ENCODE measurements at places on chromosomes 12 and 14.

- no peak for DNase-seq
Measured at GRCh38 chr14:100115726-100116125, 43.7 kb downstream of the DEGS2 start.

DNA sequence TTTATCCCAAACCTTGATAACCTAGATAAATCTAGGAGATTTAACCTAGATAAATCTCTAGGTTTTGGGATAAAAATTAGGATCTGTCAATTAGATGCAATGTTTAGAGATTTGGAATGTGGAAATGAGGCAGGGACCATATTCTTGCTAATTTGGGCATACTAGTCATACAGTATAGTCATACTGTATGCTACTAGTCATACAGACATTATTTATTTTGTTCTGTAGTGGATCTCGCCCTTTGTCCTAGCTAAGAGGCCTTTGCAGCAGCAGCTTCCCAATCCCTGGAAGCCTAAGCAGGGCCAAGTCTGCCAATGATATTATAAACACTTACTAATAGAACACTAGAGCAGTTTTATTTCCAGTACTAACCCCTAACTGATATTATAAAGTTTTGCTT is 136.4 kb downstream of the CEP128 start:
- DNase-seq, result no peak

DNA sequence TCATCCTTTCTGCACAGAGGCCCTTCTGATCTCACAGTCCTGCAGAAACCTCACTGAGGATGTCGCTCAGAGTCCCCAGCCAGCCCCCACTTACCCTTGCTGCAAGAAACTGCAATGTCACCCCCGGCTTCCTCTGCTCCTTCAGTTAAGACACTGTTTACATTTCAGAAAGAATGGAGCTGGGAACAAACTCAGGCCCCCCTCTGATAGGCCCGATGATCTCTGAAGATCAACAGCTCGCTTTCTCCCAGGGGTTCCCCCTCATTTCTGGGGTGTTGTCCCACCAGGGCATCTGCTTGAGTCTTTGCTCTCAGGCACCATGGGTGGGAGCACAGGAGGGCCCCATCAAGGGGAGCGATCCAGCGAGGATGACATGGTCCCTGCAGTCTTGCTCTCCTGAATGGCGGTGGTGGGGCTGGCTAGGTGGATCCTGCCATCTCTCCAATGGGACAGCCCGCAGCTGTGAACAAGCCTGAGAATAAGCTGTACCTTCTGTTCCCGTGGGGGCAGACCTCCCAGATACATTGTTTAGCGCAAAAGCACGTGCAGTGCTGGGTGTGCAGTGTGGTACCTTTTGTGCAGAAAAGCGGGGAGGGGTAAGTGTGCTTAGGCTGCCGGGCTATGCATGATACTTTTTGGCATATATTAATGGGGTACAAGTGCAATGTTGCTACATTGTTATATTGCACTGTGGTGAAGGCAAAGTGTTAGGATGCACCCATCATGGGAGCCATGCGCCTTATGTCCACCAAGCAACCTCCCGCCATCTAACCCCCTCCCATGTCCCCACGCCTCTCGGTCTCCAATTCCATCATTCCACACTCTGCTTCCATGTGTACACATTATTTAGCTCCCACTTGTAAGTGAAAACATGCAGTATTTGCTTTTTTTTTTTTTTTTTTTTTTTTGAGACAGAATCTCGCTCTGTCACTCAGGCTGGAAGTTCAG is 6.7 kb upstream of the NCOR2 start:
- DNase-seq, result no peak

DNA sequence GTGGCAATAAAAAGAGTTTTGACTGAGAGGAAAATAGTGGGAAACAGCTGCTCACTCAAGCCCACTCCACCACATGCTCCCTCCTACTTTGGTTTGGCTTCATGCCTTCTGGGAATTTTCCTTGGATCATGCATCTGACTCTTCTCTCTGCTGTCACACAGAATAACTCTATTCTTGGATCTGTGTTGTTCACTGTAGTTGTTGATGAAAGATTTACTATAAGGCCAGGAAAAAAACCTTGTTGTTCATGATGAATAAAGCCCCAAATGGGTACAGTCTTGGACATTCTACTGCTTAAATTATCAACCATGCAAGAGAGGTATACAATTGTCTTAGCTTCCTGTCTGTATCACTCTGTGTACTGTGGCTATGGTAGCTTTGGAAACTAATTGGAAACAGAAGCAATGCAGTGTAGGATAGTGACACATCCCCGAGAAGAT is 70.5 kb downstream of the TMX1 start:
- no peak for DNase-seq

DNA sequence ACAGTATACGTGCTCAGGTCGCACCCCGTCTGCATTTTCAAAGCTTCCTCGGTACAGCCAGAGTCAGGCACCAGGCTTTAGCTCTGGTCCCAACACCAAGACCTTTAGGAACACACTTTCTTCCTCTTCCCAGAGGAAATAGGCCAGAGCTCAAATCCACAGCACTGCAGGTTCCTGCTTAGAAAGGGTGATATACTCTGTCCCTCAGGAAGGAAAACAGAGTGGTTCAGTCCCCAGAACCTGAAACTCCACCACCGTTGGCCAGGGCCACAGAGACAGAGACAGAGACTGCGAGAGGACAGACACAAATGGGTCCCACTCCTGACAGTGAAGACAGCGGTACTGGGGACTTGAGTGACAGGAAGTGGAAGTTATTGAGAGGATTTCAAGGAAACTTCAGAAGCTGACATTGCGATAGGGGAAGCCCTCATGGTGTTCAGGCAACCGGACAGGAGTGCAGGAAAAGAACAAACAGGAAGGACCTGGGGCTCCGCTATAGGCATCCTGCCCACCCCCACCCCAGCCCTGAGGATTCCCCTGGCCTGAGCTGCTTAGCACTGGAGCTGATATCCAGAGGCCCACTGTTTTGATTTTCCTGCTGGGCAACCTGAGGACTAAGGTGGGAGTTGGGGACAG is 5.5 kb upstream of the KRT8 start:
- DNase-seq, result no peak

- no peak for DNase-seq
Measured at GRCh38 chr14:92960706-92961566, 38.0 kb downstream of the CHGA start.

- DNase-seq, result peak; percentile 43
Measured at GRCh38 chr12:8698132-8698851, 501 bp downstream of the RIMKLB start.

- DNase-seq, result peak; percentile 54
Measured at GRCh38 chr12:49201595-49202295, 12.9 kb upstream of the TUBA1A start.

- no peak for DNase-seq
Measured at GRCh38 chr12:113328368-113328889, 6.5 kb downstream of the SLC8B1 start.

DNA sequence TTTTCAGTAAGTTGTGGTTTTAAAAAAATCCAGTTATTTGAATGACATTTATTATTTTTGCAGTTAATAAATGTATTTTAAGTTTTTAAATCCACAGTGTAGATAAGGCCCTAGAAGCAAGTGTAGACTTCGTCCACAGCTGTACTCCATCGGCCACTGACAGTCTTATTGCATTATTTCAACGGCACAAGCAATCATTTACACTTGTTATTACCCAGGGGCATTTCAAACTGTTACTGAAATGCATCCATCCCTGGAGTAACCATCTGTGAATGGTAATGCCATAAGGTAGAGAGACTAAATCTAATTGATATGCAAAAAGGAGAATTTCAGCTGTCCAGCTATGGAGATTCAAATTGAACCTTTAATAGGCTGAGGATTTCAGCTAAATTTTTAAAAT is 48.4 kb downstream of the BICD1 start:
- DNase-seq, result peak; percentile 72

GRCh38 chr12:28443337-28443736 is 253.1 kb downstream of the CCDC91 start:
- no peak for DNase-seq

GRCh38 chr14:51066576-51066975 is 28.3 kb downstream of the TRIM9 start:
- no peak for DNase-seq

GRCh38 chr12:124432376-124432775 is 135.0 kb downstream of the NCOR2 start:
- no peak for DNase-seq

- DNase-seq, result no peak
Measured at GRCh38 chr14:92451245-92451644, 62.3 kb upstream of the RIN3 start.

DNA sequence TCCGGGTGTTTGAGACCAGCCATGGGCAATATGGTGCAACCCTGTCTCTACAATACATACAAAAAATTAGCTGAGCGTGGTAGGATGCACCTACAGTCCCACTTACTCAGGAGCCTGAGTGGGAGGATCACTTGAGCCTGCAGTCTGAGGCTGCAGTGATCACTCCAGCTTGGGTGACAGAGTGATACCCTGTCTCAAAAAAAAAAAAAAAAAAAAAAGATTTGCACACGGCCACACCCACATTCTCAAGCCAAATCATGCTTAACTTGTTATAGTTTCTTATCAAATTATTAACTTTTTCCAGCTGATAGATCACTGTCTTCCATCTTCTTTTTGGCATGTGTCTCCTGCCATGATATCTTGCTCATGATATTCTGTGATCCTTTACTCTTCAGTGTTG is 6.8 kb downstream of the DRAM1 start:
- DNase-seq, result no peak

GRCh38 chr12:24770334-24770733 is 178.6 kb downstream of the BCAT1 start:
- no peak for DNase-seq

GRCh38 chr12:76018111-76018510 is 13.5 kb downstream of the PHLDA1 start:
- no peak for DNase-seq

- DNase-seq, result no peak
Measured at GRCh38 chr12:121648458-121649028, 20.9 kb downstream of the MORN3 start.

DNA sequence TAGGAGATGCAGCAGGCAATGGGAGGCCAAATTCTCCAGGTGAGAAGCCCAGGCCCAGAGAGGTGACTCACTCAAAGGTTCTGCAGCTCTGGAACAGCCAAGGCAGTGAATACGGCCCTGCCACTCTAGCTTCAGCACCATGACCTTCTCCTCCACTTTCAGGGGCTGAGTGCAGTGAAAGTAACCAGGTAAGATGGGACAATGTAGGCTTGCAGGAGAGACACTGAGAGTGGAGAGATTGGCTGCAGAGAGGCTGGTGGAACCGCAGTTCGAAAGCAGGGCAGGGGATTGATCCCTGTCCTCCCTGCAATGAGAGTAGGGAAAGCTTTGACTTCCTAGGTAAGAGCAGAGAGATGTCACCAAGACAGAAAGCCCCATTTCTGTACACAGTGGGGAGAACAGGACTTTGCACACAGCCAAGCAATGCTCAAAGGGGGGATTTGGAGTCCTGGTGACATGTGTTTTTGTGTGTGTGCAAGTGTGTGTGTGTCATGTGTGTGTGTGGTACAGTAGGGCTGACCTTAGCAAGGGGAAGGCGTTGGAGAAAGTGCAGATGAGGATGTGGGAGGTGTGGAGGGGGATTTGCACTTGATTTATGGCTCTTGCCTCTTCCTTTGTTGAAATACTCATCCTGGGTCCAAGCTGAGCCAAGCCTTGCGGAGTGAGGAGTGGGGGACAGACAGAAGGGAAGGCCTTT is 12.7 kb downstream of the DHRS2 start:
- DNase-seq, result no peak

GRCh38 chr14:68666899-68667298 is 126.0 kb downstream of the ZFP36L1 start:
- DNase-seq, result no peak

GRCh38 chr12:131894981-131895639 is 688 bp downstream of the ULK1 start:
- no peak for DNase-seq

DNA sequence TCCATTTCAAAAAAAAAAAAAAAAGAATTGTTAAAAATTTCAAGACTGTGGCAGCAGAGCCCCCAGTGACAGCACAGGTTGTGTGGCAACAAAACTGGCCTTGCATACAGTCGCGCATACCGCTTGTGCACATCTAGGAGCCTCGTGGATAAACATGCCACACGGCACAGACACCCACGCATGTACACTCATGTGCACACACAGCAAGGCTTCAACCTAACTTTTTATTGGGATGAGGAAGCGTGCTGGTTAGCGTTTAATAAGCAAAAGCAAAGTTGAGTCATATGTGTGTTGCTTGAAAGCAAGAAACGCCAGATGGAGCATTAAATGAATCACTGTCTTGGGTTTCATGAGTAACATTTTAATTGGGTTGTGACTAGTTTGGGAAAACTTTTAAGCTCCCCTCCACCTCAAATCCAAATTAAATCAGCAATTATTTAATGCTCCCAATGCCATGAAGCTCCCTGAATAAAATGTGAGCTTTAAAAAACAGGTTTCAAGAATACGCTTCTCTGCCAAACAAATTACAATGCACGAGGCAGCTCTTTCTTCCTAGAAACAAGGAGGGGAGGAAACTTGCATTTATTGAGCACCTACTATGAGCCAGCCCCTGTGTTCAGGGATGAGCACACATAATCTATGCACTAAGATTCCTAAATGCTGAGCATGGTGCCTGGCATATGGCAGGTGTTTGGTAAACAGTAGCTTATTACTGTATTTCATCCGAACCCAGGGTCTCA is 35.7 kb upstream of the EML1 start:
- DNase-seq, result no peak

DNA sequence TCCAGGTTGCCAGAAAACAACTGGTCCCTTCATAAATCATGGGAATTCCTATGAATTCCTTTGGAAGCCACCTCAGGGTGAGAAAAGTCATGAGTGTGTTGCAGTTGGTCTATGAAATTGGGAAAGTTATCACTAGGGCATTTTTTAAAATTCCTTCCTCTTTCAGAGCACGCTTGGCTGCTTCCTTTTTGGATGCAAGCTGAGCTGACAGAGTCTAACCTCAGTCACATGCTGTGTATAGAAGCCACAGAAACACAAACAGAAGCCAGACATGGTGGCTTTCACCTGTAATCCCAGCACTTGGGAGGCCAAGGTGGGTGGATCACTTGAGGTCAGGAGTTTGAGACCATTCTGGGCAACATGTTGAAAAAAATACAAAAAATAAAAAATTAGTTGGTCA is 21.7 kb upstream of the HELB start:
- DNase-seq, result no peak

GRCh38 chr12:125492354-125493270 is 427.4 kb downstream of the AACS start:
- DNase-seq, result no peak

GRCh38 chr12:72264548-72265175 is 7.5 kb upstream of the TRHDE start:
- peak; percentile 37 for DNase-seq

GRCh38 chr12:27707216-27707615 is 3.4 kb upstream of the MRPS35 start:
- DNase-seq, result no peak

GRCh38 chr14:104968153-104968527 is 10.0 kb downstream of the AHNAK2 start:
- DNase-seq, result no peak

GRCh38 chr12:116977465-116978380 is 67.0 kb downstream of the FBXW8 start:
- no peak for DNase-seq

- DNase-seq, result peak; percentile 52
Measured at GRCh38 chr12:64826234-64826633, 1.8 kb downstream of the TBC1D30 start.

GRCh38 chr12:98370976-98371375 is 144.4 kb upstream of the TMPO start:
- DNase-seq, result no peak

- no peak for DNase-seq
Measured at GRCh38 chr12:97753332-97753731, 290.7 kb downstream of the RMST start.

- no peak for DNase-seq
Measured at GRCh38 chr12:104526320-104526719, 69.6 kb downstream of the CHST11 start.
